Central memory CD4-positive, alpha-beta T cell (primary cell): ENCODE measurements at places on chromosomes 3 and 15.

DNA sequence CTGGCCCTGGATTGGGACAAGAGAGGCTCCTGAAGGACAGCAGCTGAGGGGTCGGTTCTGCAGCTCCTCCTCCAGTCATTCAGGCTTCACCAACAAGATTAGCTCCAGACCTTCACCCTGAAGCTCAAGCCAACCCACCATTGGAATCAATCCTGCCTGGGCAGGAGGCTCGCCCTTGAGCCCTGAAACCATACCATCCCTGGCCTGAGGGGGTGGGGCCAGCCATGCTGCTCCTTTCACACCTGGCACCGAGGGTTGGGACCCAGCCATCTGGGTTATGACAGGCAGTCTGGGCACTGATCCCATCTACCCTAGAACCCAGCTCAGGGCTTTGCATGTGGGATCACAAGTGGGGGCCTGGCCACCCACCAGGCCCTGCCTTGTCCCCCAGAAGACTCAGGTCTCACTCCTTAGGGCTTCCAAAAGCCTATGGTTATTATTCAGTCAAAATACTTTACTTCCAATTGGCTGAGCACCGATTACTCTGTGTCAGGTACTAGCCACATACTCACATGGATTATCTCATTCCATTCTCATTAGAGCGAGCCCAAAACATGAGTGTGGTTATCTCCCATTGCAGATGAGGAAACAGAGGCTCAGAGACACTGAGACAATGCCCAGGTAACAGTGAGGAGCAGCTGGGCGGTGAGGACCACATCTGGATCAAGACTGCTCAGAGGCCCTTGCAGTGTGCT is 3.1 kb downstream of the ABHD14B start:
- DNase-seq: no peak

- no peak for DNase-seq
Measured at GRCh38 chr15:93372865-93373223, 283.8 kb upstream of the RGMA start.

DNA sequence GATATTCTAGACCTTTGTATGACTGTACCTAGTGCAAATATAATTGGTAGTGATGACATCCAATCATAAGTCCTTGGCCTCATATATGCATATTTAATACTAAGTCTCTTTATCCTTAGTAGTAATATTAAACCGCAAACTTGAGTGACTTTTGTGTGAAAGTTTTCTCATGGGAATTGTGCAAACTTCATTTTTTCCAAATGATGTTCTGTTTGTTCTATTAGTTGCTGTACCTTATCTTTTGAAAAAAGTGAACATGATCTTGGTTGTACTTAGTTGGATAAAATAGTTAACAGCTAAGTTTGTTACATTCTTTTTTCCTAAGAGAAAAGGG is 43.2 kb downstream of the TMEM45A start:
- no peak for DNase-seq

- DNase-seq: peak; percentile 11
Measured at GRCh38 chr15:68843425-68844311, 23.0 kb upstream of the ANP32A start.

DNA sequence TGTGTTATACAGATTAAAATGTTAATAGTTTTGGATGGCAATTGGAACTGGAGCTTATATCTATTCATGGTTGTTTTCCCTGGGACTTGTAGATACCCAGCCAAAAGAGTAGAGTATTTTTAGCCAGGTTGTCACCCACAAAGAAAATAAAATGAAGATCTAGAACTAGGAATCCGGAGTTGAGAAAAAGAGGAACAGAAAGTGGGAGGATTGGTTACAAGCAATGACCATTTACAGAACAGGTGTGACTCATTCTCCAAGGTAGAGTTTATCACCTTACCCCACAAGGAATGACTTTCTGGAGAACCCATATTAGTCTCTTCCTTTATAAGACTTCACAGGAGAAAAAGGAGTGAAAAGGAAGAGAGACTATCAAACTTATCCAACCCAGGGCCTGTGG is 99.8 kb downstream of the TMEM108 start:
- no peak for DNase-seq

- no peak for DNase-seq
Measured at GRCh38 chr3:183518491-183519251, 36.8 kb downstream of the KLHL6 start.

- DNase-seq: peak; percentile 20
Measured at GRCh38 chr3:28286595-28286994, 45.2 kb downstream of the CMC1 start.

DNA sequence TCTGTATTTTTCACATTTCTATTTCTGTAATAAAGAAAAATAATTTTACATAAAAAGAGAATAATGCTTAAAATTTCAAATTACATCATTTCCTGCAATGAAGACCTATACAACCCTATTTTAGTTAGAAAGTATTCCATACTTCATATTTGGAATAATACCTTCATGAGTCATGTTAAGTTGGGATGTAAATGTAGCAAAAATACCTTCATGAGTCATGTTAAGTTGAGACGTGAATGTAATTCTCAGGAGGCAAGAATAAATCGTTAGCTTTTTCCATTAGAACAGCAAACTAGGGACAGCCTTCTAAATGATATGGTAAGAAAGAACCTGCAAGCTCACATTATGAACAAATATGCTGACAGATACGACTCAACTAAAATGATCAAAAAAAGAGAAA is 91.9 kb downstream of the NAALADL2 start:
- no peak for DNase-seq

DNA sequence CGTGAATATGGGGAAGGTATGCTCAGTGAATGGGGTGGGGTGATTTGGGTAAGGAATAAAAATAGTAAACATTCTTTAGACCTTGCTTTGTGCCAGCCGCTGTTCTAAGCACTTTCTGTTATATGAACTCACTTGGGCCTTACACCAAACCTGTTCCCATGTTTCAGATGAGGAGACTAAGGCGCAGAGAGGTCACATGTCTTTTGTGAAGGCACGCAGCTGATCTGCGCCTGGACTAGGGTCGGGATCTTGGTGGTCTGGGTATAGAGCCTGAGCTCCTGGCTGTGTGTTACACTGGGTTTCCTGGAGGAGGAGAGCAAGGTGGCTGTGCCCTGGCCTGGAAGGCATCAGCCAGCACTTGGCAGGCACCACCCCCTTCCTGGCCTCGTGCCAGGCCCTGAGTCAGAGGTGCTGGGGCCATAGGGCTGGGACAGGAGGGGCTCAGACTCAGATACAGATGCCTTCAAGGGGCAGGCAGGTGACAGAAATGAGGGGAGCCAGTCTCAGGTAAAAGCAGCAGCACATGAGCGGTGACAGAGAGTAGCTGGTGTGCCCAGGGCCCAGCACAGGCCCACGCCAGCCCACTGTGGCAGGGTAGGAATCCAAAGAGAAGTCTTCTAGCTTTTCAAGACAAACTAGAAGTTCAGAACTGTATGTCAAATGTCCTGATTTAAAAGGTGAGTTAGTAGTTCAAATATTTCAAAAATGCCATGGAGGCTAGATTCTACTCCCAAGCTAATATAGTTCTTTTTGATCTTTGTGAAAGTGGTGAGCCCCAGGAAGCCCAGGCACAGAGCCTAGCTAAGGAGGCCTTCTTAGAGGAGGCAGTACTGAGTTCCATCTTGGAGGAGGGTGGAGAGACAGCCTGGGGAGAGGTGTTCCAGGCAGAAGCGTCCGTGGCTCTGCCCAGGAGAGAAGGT is 83.1 kb downstream of the DNAJB8 start:
- peak; percentile 2 for DNase-seq

GRCh38 chr3:12967606-12968351 is 105.5 kb downstream of the IQSEC1 start:
- DNase-seq: peak; percentile 81

- DNase-seq: no peak
Measured at GRCh38 chr3:14145670-14146380, 21.0 kb downstream of the TMEM43 start.

DNA sequence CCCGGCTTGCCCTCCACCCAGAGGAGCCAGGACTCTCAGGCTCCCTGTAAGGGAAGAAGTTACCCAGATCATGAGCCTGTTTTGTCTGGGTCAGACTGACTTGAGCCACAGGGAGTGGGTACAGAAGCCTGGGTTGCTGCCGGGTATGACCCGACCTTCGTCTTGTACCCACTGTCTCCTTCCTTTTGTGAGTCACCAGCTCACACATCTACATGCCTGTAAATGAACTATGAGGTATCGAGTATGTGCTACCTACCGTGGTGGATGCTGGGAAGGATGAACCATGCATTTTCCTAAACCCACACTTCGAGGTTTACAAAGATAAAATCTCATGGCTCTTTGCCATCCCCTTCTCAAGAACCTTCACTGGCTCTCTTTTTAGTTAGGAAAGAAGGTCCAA is 56.9 kb downstream of the CACNA1D start:
- DNase-seq: no peak

DNA sequence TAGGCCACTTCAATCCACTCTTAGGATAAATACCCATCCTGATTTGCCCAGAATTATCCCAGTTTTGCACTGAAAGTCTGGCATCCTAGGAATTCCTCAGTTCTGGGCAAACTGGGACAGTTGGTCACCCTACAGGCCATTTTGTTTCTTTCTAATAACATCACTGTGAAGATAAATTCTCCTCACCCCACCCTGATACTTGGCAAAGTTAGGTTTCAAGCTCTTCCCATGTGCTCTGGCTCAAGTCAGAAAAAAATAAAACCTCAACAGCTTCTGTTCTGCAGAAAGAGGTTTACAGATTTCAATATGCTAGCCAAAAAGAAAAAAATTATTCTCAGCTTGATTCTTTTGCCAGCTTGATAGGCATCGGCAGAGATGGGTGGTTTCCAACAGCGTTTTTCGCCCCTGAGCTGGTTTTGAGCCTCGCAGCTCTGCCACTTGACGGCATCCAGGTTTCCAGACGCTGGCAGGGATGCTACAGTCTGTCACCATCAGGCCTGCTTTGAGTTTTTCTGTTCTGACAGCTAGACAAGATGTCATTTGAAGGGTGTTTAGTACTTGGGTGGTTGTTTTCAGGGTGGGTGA is 171.4 kb downstream of the SSR3 start:
- DNase-seq: no peak

GRCh38 chr3:63656786-63657185 is 4.3 kb downstream of the SNTN start:
- no peak for DNase-seq

- DNase-seq: no peak
Measured at GRCh38 chr3:33718595-33718907, 497 bp upstream of the CLASP2 start.

DNA sequence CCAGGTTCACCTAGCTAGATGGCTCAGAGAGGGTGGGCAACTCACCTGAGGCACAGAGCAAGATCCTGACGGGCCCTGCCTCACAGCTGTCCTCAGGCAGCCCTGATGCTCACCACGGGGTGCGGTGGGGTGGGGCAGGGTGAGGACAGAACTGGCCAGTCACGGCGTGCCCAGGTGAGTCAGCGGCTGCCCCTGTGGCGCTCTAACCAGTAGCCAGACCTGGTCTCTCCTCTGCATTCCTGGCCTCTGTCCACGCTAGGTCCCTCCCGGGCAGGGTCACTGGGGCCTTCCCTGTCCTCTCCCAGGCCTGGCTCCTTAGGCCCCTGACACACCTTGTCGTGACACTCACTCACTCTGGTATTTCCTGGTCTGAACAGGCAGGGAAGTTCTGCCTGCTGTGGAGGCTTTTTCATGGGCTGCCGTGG is 901 bp downstream of the ALS2CL start:
- DNase-seq: no peak

DNA sequence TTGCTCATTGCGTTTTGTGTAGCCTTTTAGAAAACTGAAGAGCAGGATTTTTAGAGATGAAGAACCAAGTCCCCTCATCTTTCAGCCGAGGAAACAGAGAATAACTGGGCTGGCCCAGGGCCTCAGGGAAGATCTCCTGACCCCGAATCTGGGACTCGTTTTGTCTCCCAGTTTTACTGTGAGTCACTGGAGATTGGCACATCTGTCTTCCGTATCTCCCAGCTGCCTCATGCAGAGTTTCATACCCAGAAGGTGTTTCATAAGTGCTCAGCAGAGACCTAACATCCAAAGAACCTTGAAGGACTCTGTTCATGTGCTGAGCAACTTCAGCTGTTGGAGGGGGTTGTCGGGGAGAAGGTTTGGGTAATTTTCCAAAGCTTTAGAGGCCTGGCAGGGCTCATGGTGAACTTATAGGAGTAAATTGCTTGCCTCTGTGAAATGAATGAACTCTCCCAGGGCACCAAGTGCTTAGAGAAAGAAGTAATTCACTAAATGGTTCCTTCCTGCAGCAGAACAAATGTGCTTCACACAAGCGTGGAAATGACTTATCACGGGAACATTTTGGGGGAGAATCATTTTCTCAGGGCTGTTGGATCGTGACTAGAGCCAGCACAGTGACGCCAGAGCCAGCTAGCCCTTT is 121.4 kb downstream of the FAM43A start:
- DNase-seq: no peak

DNA sequence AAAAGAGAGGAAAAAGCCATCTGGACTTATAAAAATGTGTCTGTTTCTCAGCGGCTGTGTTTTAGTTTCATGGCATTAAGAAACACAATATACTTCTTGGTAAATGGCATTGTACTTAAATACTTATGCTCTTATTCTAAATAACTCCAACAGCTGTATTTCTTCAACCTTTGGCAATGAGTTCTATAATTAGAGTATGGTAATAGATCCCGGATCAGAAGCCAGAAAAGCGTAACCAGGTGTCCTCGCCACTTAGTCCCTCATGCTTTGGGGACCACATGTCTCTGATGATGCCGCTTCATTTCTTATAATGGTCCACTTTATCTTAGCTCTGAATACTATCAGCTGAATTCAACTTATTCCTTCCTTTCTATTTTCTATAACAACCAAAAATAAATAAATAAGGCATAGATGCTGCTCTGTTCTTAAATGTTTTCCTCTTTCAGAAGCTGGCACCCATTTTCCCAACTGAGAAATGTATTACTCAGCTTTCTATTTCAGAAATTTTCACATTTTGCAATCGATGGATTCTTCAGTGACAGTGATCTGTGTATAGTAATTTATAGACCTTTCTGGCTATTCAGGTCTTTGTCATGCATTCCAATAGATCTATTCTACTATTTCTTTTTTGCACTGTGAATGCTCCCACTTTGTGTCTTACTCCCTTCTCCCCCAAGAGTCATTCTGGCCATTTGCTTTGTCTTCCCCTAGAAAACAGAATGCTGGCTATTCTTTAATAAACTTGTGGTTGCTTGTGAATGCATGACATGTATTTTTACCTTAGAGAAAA is 87.6 kb upstream of the KBTBD8 start:
- no peak for DNase-seq

DNA sequence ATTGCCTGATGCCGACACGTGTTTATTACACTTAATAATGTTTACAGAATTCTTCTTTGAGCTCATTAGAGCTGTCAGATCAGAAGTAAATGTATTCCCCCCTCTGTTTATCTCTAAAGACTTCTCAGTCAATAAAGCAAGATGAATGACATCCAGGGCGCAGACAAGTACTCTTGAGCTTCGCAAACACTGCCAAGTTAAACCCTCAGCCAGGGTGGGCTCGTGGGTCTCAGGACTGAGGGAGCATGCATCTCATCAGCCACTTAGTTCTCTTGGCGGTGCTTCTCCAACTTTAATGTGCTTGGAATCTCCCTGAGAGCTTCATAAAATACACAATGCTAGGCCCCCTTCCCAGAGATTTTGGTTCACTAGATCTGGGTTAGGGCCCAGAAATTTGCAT is 333.9 kb upstream of the THRB start:
- no peak for DNase-seq
